ENCODE measurements at places on chromosomes 7 and 10.
A peak's percentile ranks its signal among the peaks of the same experiment; 100 is the strongest.

GRCh38 chr10:101780187-101780817 lies 2.9 kb downstream of the NPM3 start:
- DNase-seq: no peak

DNA sequence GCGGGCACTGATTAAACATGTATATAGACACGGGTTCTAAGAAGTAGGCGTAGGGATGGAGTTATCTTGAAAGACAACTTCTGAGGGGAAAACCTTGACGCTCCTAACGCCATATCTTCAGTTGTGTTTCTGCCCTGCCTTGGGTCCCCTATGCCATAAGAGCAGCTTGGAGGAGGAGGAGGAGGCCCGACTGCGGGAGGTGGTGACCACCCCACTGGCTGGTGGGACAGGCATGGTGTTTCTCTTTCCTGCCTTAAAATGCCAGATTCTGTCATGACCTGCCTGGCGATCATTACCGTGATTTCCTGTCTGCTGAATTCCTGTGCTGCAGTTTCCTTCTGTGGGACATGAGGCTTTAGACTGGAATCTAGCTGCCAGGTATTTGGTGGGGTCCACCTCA lies 15.9 kb downstream of the ZNF783 start:
- no peak for DNase-seq

GRCh38 chr7:135943134-135943879 lies 33.9 kb downstream of the MTPN start:
- DNase-seq: no peak

- DNase-seq: no peak
Observed at GRCh38 chr7:102450242-102450641, 14.4 kb downstream of the ALKBH4 start.

DNA sequence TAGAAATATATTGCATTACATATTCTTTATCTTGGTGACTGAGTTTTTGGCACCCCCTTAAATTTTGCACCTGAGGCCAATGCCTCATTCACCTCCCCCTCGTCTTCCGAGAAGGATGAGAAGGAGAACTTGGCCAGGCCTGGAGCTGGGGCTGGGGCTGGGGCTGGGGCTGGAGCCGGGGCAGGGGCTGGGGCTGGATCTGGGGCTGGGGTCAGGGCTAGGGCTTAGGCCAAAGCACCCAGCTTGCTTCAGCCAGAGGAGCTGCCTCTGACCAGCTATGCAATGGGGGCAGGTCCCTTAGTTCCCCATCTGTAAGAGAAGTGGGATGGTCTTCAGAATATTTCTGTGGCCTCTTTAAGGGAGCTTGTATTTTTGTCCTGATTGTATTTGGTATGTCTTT lies 3.8 kb upstream of the PRKAG2 start:
- DNase-seq: no peak

- DNase-seq: peak; percentile 35
Observed at GRCh38 chr10:116385994-116386809, 41.4 kb upstream of the PNLIPRP3 start.

DNA sequence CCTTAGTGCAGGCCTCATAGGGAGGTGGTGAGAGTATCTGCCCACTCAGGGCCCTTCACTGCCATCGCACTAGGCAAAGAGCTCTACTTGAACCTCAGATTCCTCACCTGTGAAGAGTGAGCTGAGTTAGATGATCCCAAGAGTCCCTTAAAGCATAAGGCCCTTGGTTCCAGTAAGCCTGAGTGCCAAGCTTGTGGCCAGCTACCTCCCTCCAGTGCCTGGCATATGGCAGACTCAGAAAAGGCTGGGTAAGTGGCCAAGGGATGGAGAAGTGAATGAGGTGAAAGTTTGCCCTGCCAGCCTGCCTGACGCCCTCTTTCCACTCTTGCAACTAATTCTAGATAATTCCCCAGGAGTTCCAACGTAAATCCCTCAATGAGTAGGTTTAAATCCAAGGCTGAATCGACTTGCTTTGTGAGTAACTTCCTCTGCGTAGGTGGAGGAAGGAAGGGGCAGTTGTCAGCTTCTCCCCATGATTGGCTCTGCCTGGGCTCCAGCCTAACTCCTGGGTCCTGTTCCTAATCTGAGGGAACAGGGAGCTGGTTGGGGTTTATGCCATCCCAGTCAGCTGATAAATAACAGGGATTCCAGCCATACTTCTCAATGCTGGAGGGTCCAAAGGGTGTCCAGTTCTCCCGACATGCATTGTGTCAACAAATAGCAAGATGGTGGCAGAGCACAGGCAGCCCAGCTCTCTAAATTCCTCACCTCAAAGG lies 14.2 kb downstream of the DUSP5 start:
- DNase-seq: no peak

- no peak for DNase-seq
Observed at GRCh38 chr7:50657341-50657873, 92.2 kb upstream of the DDC start.

DNA sequence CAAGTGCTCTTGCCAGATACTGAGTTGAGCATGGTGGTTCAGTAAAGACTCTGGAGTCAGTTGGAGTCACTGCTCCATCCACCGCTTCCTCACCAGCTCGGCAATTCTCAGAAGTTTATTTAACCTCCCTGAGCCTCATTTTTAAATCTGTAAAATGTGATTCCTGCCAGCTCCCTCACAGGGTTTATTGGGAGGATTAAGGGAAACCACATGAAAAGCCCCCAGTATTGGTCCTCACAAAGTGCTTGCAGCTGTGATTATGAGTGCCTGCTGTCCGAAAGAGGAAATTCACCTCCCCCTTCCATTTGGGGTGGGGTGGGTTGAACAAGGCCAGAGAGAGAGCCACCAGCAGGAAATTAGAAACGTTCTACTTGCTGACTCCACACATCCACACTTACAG lies 99.0 kb downstream of the AOAH start:
- no peak for DNase-seq

GRCh38 chr7:127817466-127817865 lies 165.5 kb downstream of the SND1 start:
- DNase-seq: no peak

- DNase-seq: peak; percentile 31
Observed at GRCh38 chr10:110207805-110208613, 604 bp downstream of the MXI1 start.

- no peak for DNase-seq
Observed at GRCh38 chr10:46995234-46995633, 84.0 kb downstream of the PTPN20 start.

GRCh38 chr7:11576310-11576709 lies 255.7 kb downstream of the THSD7A start:
- no peak for DNase-seq

DNA sequence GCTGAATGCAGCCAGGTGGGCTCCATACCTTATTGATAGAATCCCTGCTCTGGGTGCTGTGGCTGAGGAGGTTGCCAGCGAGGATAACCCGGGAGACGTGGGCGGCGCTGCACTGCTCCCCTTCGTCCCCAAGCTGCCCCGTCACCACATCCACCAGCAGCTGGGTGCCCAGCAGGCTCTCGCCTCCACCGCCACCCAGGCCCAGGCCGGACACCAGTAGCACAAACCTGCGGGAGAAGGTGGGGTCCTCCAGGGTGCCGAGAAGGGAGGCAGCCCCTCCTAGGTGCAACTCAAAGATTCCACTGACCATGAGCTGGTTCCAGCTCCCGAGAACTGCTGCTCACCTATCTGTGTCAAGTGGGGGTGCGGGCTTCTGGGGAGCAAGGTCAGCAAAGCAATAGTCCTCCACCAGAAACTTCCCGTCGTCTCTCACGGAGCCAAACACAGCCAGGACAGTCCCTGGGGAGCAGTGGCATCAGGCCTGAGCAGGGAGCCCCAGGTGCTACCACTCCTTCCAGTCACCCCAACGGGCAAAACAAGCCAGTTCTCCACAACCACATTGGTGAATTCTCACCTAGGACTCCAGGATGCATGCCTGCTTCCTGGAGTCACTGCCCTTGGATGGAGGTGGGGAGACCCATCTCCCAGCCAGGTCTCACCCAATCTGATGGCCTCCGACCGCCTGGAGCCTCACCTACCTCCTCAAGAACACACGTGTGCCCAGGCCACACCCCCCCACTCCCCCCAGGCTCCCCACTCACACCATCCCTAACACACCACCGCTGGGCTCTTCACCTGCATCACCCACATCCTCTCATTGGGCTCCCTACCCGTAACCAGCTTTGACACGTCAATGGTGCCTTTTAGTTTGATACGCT lies 6.3 kb downstream of the POLD2 start:
- no peak for DNase-seq

GRCh38 chr10:12910835-12911234 lies 90.7 kb downstream of the CCDC3 start:
- DNase-seq: no peak

DNA sequence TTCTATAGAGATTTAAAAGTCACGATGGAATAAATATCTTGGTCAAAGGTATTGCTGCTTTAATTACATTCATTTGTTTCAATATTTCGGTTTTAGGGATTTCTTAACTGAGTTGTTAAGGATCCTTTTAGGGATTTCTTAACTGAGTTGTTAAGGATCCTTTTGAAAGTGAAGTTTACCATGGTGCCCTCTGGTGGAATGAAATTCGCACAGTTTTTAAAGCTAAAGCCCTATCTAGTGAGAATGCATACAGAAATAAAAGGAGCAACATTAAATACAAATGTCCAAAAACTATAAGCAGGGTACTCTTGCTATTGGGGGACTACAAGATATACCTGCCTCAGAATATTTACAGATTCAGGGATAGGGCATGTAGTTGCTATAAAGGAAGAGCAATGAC lies 193.7 kb downstream of the RNLS start:
- DNase-seq: peak; percentile 57

GRCh38 chr10:31101123-31101522 lies 69.5 kb upstream of the ZNF438 start:
- DNase-seq: peak; percentile 99

GRCh38 chr7:130939321-130940095 lies 205.5 kb upstream of the KLF14 start:
- DNase-seq: peak; percentile 46

- no peak for DNase-seq
Observed at GRCh38 chr7:158061884-158062656, 525.6 kb downstream of the PTPRN2 start.

Data from kidney tubule cell (primary cell).